Stimulated activated CD8-positive, alpha-beta memory T cell treated with anti-CD3 and anti-CD28 coated beads, Interleukin-2, amount 100 ng/mL, for 48 hours (primary cell): ENCODE measurements at places on chromosomes 3 and 15.

- no peak for DNase-seq
These were observed 46.9 kb downstream of the GADL1 start for GRCh38 chr3:30847592-30847991.

DNA sequence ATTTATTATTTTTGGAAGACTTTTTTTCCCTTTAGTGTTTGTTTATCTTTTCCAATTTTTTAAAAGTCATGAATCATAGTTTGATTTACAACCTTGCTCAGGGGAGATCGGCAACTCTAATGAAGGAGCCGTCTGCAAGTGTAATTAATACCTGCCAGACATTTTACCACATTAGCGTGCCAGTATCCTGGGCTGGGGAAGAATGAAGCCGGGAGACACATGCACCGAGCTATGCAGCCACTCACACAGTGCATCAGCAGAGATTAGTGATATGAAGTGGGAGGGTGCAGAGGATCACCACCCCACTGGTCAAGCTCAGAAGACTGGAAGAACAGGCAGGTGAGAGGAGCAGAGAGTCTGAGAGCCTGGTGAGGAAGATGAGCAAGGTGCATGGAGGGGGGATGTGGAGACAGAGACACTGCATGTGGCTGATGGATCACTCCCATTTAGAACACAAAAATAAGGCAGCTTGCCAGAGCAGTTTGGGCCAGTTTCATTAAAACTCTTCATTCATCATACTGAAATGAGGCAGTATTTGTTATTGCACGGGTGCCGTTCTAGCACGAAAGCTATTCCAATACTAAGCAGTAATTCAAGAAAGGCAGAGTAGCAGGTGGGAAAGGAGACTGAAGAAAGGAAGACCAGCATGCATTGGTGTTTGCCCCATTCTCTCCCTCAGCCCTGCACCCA lies 821.6 kb downstream of the TUSC7 start:
- no peak for DNase-seq

DNA sequence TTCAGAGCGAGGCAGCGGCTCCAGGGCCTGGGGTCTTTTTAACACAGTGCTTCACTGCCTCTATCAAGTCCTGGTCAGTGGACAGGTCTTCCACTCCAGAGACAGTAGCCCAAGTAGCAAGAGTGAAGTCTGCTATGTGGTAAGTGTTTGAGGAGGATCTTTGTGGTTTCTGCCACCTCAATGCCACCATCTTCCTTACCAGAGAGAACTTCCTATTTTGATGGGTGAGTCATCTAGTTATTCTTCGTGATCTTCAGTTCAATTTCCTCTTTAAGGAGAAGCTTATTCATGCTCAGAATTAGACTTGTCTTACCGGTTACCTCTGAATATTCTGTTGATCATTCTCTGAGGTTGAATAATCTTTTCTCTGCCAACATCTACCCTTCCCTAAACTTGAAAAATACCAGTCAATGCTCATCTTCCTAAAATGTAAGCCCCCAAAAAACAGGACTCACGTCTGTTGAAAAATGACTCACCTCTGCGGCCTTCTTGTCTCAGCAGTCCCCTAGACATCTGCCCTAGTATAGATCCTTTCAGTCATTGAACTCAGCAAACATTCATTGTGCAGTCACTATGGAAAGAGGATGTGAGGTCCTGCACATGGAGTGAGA lies 32.2 kb upstream of the BCL6 start:
- no peak for DNase-seq

- DNase-seq: no peak
These were observed 132.8 kb downstream of the LRIG1 start for GRCh38 chr3:66367979-66368378.

- DNase-seq: no peak
These were observed 38.1 kb downstream of the ZNF589 start for GRCh38 chr3:48278884-48279559.

DNA sequence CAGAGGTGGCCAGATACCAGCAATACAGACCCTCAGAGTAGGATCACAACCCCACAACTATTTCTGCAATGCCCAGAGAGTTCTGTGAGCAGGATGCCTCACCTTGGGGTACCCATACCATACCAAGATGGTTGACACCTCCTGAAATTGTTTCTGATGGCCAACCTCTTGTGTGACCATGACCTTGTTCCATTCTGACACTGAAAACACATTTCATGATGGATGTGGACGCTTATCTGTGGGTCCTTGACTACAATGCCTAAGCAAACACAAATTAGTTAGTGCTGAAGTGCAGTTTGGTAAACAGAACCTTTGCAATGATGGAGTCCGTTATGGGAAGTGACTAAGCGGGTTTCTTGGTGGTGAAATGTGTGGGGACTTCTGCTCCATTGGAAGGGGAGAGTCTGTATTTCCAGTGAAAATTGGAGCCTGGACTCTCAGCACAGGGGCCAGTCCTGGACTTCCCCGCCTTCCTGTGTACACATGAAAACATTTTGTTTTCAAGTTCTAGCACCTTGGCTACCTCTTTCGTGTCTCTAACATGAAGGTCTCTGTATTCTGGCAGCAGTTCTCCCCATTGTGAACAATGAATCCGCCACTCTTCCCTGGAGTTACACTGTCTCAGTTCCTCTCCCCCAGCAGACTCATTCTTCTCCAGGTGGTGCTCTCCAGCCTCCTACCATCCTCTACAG lies 106.2 kb downstream of the XXYLT1 start:
- no peak for DNase-seq

DNA sequence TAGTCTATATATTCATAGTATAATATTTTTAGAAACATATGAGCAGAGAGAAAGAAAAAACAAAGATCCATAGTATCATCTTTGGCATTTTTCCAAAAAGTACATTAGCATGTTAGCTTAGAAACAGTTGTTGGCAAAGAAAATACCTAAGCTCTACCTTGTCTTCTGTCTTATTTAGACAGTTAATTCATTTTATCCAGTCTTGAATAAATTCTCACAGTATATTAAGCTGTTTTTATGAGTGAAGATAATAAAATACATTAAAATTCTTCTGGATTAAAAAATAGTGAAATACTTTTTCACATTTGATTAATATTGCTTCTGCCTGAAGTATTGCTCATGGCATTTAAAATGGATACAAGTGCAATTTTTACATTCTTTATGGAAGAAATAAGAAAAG lies 145.2 kb downstream of the ZIC1 start:
- DNase-seq: no peak

DNA sequence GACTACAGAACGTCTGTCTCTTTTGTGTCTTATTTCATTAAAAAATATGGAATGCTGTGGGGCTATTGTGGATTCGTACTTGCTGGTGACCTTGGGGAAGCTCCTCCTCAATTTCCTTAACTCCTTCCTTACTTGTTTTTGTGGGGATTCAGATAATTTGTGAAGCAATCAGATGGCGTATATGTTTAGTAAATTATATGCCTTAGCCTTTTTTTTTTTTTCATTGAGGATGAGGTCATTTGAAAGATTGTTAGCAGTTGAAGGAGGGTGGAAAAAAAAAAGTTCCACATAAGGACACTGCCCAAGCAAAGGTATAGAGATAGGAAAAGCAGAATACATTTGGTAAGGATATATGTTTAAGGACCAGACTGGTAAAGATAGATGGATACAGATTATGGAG lies 3.3 kb downstream of the RNF13 start:
- no peak for DNase-seq

GRCh38 chr15:27851858-27852210 lies 247.3 kb downstream of the OCA2 start:
- no peak for DNase-seq

- no peak for DNase-seq
These were observed 1.1 kb downstream of the FAM131A start for GRCh38 chr3:184338511-184338945.

DNA sequence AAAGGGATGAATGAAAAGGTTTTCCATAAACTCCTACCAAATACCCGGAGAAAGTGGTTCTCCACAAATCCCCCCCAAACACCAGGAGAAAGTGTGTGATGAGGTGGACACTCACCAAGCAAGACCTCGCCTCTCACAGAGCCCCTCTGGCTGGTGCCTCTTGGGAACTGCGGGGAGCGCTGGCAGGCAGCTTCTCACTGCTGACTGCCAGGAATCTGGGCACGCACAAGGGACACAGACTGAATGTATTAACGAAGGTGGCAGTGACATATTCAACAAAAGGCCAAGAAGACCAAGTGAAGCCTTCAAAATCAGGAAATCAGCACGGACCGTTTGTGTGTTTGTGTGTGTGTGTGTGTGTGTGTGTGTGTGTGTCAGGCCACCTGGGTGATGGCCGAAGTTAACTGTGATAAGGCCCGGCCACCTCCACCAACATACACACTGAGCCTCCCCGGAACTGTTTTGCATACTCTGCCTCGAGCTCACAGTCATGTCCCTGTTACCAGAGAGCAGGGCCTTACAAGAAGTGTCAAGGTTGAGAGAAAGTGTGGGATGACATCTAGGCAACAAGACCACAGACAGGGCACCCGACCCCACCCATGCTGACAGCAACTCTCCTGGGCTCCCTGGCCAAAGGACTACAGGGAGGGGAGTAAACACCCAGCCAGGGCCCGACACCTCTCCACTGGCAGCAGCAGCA lies 18.0 kb downstream of the ATP10A start:
- DNase-seq: no peak

- no peak for DNase-seq
These were observed 193.6 kb downstream of the UACA start for GRCh38 chr15:70569714-70570231.

GRCh38 chr3:190120269-190121060 lies at the start of gene P3H2:
P3H2 (minus strand) TSS chr3:190120897; CDS start chr3:190120731, 166 bp downstream.
- DNase-seq: peak; percentile 7

GRCh38 chr3:94099311-94099710 lies 36.5 kb downstream of the NSUN3 start:
- no peak for DNase-seq
